D721Med (cell line): ENCODE measurements at places on chromosomes 2 and 18.

- no peak for DNase-seq
Measured at GRCh38 chr2:138447889-138448570, 53.5 kb upstream of the SPOPL start.

- DNase-seq, result no peak
Measured at GRCh38 chr18:75654851-75655751, 227.6 kb upstream of the SMIM21 start.

- no peak for DNase-seq
Measured at GRCh38 chr2:40488927-40489677, 37.2 kb upstream of the SLC8A1 start.

GRCh38 chr2:144267239-144267638, 252.7 kb downstream of the ZEB2 start:
- DNase-seq, result no peak

- DNase-seq, result no peak
Measured at GRCh38 chr2:239164335-239164871, 236.4 kb downstream of the HDAC4 start.

GRCh38 chr18:22136395-22136794, 33.0 kb upstream of the GATA6 start:
- DNase-seq, result no peak

DNA sequence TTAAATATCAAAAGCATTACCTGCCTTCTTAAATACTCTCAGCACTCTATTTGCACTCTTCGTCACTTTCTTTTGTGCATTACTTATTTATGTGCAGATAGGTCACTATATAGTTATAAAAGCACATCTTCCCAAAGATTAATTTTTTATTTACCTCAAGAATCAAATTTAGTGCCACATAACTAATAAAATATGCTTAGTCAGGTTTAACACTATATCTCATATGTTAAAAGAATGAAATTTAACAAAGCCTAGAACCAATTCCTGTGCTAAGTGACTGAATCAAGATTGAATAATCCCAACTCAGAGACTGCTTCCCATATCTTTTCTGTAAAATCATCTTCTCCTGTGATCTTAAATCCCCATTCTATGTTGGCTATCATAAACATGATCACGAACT, 957.5 kb upstream of the NXPH2 start:
- DNase-seq, result no peak

GRCh38 chr2:170340693-170341068, 162.7 kb downstream of the MYO3B start:
- no peak for DNase-seq
